ENCODE measurements at places on chromosomes 13 and 19.
A peak's percentile ranks its signal among the peaks of the same experiment; 100 is the strongest.

DNA sequence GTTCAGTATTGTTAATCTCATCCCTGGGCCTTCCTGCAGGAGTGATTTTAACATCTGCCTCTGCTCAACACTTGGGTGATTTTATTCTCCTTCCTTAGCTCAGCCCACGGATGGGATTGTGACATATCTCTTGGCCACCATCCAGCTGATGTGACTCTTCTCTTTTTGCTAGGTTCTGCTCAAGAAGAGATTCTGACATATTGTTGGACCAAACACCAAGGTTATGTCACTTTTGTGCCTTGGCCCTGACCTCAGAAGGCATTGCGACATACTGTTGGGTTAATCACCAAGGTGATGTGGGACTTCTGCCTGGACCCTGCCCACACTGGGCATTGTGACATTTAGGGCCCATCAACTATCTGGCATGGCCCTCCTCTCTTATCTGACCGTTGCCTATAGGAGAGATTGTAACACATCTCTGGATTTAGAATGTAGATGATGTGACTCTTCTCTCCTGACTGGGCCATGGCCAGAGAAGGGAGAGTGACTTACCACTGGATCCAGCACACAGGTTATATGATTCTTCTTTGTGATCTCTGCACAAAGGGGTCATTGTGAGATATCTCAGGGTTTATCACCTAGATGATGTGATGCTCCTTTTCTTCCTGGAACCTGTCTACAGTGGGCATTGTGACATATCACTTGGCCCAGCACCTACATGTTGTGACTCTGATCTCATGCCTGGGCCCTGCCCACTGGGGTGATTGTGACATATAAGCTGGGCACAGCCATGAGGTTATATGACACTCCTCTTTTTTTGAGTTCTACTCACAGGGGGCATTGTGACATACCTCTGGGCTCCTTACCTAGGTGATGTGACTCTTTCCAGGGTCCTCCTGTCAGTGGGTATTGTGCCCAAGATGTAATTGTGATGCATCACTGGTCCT lies 88.8 kb downstream of the ZNF429 start:
- H3K27me3 ChIP-seq: peaks cover 1% of the 10 kb centered on the region
- peaks cover 2% of the 10 kb centered on the region for H3K4me1 ChIP-seq
- no peak overlapping the region for H3K4me3 ChIP-seq
- H3K27ac ChIP-seq: no peak overlapping the region

GRCh38 chr19:8696993-8697392 lies 1.6 kb downstream of the ACTL9 start:
- no peak for DNase-seq
- no peak overlapping the region for H3K27ac ChIP-seq
- peaks cover 22% of the 10 kb centered on the region for H3K27me3 ChIP-seq
- H3K4me3 ChIP-seq: no peak overlapping the region

DNA sequence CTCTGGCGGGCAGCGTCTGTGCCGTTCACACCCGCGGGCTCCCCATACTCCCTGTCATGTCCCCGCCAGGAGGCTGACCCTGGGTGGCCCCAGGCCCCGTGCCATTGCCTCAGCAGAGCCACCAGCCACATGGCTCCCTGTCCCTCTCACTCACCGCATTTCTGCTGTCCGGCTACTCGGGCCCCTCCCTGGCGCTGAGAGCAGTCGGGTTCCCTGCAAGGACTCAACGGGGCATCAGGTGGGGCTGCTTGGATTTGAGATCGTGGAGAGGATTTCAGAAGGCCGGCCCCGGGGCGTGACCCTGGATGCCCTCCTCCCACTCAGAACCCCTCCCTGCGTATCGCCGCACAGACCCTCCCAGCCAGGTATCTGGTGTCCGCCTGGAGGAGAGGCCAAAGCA lies 142.1 kb downstream of the KDM4B start:
- no peaks in the 10 kb centered on the region for H3K27me3 ChIP-seq
- no peak for DNase-seq
- H3K4me3 ChIP-seq: no peak overlapping the region
- H3K27ac ChIP-seq: no peak overlapping the region
- H3K4me1 ChIP-seq: no peaks in the 10 kb centered on the region

DNA sequence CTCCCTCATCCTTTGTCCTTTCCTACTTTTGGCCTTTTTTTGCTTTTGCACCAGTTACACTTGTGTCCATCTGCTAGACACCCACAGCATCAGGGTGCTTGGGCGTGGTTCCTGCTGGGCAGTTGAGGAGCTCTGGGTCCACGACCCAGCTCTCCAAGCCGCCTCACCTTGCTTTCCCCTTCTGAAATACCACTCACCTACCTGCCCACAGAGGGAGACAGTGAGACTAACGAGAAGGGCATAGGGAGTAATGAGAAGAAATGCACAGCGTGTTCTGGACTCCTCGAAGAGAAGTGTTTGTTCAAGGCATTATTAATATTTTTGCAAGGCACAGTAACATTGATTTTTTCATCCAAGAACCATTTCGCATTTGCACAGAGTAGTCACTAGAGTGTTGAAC lies 92.9 kb downstream of the DNAJC15 start:
- DNase-seq: no peak
- peaks cover 4% of the 10 kb centered on the region for H3K4me1 ChIP-seq
- H3K36me3 ChIP-seq: no peaks in the 10 kb centered on the region

- H3K27ac ChIP-seq: peak overlapping the region; percentile 92
- DNase-seq: no peak
- H3K4me1 ChIP-seq: peaks cover 30% of the 10 kb centered on the region
- H3K36me3 ChIP-seq: peaks cover 7% of the 10 kb centered on the region
These were observed 1.5 kb upstream of the SLC17A7 start for GRCh38 chr19:49442771-49443365.

DNA sequence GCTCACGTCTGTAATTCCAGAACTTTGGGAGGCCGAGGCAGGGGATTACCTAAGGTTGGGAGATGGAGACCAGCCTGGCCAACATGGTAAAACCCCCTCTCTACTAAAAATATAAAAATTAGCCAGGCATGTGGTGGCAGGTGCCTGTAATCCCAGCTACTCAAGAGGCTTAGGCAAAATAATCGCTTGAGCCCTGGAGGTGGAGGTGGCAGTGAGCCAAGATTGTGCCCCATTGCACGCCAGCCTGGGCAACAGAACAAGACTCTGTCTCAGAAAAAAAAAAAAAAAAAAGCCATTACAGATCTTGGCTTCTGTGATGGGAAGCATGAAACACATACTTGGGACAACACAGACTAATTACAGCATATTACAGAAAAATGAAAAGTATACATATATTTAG lies 1404.5 kb upstream of the SPRY2 start:
- no peak overlapping the region for H3K4me3 ChIP-seq
- H3K27me3 ChIP-seq: no peaks in the 10 kb centered on the region
- no peaks in the 10 kb centered on the region for H3K4me1 ChIP-seq
- DNase-seq: no peak
- H3K27ac ChIP-seq: no peak overlapping the region

- no peak for DNase-seq
- peaks cover 16% of the 10 kb centered on the region for H3K36me3 ChIP-seq
- no peak overlapping the region for H3K4me3 ChIP-seq
- no peak overlapping the region for H3K27ac ChIP-seq
- H3K27me3 ChIP-seq: no peaks in the 10 kb centered on the region
These were observed 103.1 kb downstream of the SACS start for GRCh38 chr13:23330356-23330755.

DNA sequence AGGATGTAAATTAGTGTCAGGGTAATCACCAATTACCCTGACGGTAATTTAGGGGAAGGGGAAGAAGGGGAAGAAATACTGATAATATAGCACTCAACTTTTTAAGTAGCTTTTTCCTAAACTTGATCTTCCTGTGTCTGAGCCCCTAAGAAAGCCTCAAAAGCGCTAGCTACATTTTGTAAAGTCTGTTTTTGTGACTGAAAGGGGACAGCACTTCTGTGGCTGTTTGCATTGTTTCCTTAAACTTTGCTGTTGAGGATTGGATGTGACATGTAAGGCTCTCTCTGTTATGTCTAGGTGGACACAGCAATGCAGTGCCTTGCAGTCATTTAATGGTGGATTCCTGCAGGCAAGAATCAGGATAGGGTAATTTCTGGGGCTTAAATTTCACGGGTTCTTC lies 42.8 kb downstream of the SPATA13 start:
- H3K27me3 ChIP-seq: peaks cover 14% of the 10 kb centered on the region
- DNase-seq: no peak
- peaks cover 11% of the 10 kb centered on the region for H3K4me1 ChIP-seq
- no peak overlapping the region for H3K27ac ChIP-seq
- no peak overlapping the region for H3K4me3 ChIP-seq
- H3K36me3 ChIP-seq: no peaks in the 10 kb centered on the region

- no peak for DNase-seq
- H3K4me3 ChIP-seq: no peak overlapping the region
- no peak overlapping the region for H3K27ac ChIP-seq
These were observed 3.6 kb upstream of the KLK14 start for GRCh38 chr19:51086153-51086850.

GRCh38 chr19:31223740-31224534 lies 125.3 kb downstream of the TSHZ3 start:
- DNase-seq: no peak
- peaks cover 5% of the 10 kb centered on the region for H3K4me1 ChIP-seq
- no peak overlapping the region for H3K27ac ChIP-seq
- no peak overlapping the region for H3K4me3 ChIP-seq
- no peaks in the 10 kb centered on the region for H3K27me3 ChIP-seq

DNA sequence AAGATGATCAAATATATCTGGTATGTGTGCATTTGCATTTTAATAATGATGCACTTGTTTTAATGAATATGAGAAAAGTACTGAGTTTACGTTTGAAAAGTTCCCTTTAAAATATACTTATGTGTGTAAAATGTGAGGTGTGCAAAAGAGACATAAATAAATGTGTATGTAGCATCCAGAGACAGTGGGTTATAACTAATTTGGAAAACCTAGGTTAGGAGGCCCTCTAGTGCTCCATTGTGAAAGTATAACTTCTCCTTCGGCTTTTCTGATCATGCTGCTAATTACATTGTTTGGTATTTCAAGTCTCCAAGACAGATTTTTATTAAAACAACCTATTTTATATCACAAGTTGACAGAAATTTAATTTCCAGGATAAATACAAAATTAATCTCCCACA lies 30.1 kb downstream of the SCEL start:
- H3K27me3 ChIP-seq: peaks cover 1% of the 10 kb centered on the region
- DNase-seq: peak; percentile 9
- H3K4me1 ChIP-seq: no peaks in the 10 kb centered on the region

- H3K4me3 ChIP-seq: no peak overlapping the region
- H3K27me3 ChIP-seq: peaks cover 4% of the 10 kb centered on the region
- H3K27ac ChIP-seq: no peak overlapping the region
- DNase-seq: no peak
- no peaks in the 10 kb centered on the region for H3K36me3 ChIP-seq
- H3K4me1 ChIP-seq: no peaks in the 10 kb centered on the region
These were observed 71.8 kb downstream of the STARD13 start for GRCh38 chr13:33213797-33214196.

DNA sequence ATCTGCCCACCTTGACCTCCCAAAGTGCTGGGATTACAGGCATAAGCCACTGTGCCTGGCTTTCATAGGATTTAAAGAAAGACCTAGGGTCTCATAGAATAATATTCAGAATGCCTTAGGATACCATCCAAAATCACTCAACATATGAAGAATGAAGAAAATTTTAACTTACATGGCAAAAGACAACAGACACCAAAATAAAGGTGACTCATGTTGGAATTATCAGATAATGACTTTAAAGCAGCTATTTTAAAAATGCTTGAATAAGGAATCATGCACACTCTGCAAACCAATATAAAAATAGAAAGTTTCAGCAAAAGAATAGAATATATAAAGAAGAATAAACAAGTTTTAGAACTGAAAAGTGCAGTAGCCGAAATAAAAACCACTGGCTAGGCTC lies 29.3 kb downstream of the ZNF566 start:
- H3K4me1 ChIP-seq: no peaks in the 10 kb centered on the region
- H3K27me3 ChIP-seq: no peaks in the 10 kb centered on the region
- no peak overlapping the region for H3K27ac ChIP-seq

GRCh38 chr13:48942131-48942530 lies 33.6 kb upstream of the FNDC3A start:
- no peak overlapping the region for H3K27ac ChIP-seq
- DNase-seq: no peak
- H3K36me3 ChIP-seq: no peaks in the 10 kb centered on the region
- H3K4me1 ChIP-seq: no peaks in the 10 kb centered on the region
- no peak overlapping the region for H3K4me3 ChIP-seq

DNA sequence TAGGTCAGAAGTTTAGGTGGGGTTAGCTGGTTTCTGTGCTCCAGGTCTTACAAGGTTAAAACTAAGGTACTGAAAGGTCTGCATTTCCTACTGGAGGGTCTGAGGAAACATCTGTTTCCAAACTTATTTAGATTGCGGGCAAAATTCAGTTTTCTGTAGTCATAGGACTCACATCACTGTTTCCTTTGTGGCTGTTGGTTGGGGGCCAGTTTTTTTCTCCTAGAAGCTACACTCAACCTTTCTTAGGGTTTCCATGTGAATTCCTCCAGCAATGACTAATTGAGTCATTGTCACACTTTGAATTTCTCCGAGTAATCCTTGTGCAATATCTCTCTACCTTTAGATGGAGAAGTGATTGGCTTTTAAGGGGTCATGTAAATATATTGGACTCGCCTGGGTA lies 773.4 kb upstream of the SLITRK1 start:
- no peaks in the 10 kb centered on the region for H3K36me3 ChIP-seq
- no peak overlapping the region for H3K4me3 ChIP-seq
- H3K27ac ChIP-seq: no peak overlapping the region
- no peak for DNase-seq
- no peaks in the 10 kb centered on the region for H3K4me1 ChIP-seq

DNA sequence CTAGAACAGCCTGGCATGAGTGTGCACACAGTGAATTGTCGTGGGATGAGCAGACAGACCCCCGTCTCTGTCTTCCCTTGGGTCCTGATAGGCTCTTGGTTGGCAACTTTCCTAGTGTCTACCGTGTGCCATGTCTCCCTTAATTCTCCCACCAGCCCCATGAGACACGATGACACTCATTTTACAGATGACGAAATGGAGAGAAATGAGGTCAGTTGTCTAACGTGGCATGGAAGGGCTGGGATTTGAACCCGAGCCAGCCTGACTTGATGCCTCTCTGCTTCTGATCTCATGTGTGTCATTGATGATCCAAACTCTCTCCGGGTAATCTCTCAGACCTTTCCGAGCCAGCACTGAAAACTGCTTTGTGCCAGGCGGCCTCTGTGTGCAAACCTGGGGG lies 8.4 kb upstream of the KLK14 start:
- no peak overlapping the region for H3K4me3 ChIP-seq
- H3K27me3 ChIP-seq: no peaks in the 10 kb centered on the region
- no peak for DNase-seq
- peaks cover 10% of the 10 kb centered on the region for H3K36me3 ChIP-seq
- H3K27ac ChIP-seq: no peak overlapping the region
- peaks cover 2% of the 10 kb centered on the region for H3K4me1 ChIP-seq

GRCh38 chr19:34082289-34083077 lies 89.8 kb upstream of the LSM14A start:
- no peak overlapping the region for H3K27ac ChIP-seq
- DNase-seq: no peak
- H3K27me3 ChIP-seq: peaks cover 10% of the 10 kb centered on the region
- no peaks in the 10 kb centered on the region for H3K4me1 ChIP-seq
- no peaks in the 10 kb centered on the region for H3K36me3 ChIP-seq
- no peak overlapping the region for H3K4me3 ChIP-seq
